ENCODE measurements at places on chromosomes 4 and X. TPM values are rescaled to one million over a fixed set of nuclear protein-coding genes. Genes with fewer than 3 reads are reported as not detected.

DNA sequence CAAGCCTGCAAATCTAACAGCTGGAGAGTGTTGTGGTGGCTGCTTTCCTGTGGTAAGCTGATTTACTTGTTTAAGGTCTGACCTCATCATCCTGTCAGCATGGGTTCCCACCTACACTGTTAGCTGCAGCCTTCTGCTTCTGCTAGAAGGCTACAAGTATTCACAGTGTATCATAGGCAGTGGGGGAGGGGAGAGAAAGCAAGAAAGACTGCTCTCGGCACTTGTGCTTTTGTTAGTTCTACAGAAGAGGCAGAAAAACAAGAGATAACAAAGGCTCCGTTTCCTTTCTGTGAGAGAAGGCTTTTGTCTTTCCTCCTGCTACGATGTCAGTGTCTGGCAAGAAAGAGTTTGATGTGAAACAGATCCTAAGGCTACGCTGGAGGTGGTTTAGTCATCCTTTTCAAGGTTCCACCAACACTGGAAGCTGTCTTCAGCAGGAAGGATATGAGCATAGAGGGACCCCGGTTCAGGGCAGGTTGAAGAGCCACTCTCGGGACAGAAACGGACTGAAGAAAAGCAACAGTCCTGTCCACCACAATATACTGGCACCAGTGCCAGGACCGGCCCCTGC lies at the start of gene KLHL4:
KLHL4 (plus strand) TSS at position 232 of the 571 bp plus-strand sequence; CDS start at position 324, 92 bp downstream.
- peak; percentile 96 for DNase-seq

DNA sequence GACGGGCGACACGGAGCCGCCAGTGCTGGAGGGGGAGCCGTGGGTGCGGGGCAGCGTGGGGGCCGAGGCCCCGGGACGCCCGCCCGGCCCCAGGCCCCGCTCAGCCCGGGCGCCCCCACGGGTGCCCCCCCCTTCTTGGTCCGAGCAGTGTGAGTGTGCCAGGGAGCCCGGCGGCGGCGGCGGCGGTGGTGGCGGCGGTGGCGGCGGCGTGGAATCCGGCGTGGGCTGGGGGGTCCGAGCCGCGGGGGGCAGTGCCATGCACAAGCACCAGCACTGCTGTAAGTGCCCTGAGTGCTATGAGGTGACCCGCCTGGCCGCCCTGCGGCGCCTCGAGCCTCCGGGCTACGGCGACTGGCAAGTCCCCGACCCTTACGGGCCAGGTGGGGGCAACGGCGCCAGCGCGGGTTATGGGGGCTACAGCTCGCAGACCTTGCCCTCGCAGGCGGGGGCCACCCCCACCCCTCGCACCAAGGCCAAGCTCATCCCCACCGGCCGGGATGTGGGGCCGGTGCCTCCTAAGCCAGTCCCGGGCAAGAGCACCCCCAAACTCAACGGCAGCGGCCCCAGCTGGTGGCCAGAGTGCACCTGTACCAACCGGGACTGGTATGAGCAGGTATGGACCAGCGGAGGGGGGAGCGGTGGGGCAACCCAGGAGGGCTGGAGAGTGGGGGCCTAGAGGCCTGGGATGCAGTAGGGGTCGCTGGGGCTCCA lies 466 bp downstream of the DLG3 start:
- DNase-seq = no peak

GRCh38 chrX:74924449-74925224 lies 615 bp downstream of the NEXMIF start:
- peak; percentile 23 for DNase-seq

- peak; percentile 66 for DNase-seq
These were observed 382.7 kb downstream of the UNC5C start for GRCh38 chr4:95165926-95166524.

Gene CHIC2
- 48.2 TPM for total RNA-seq

GRCh38 chr4:54784161-54784671 lies 126.5 kb downstream of the KIT start:
- DNase-seq = peak; percentile 47

DNA sequence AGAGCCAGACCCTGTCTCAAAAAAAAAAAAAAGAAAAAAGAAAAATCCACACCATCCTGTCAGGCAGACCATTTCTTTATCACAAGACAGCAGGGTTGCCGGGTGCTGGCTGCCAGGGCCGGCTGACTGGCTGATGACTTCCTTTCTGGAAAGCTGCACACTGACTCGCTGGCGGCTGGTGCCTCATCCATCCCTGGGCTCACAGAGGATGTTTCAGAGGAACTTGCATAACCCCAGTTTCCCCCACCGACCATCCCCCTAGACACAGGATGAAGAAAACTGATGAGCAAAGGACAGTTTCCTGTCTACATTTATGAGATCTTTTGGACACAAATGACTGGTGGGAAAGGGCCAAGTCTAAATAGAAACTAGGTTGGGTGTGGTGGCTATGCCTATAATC lies 14.1 kb downstream of the HPSE start:
- DNase-seq = peak; percentile 91

DNA sequence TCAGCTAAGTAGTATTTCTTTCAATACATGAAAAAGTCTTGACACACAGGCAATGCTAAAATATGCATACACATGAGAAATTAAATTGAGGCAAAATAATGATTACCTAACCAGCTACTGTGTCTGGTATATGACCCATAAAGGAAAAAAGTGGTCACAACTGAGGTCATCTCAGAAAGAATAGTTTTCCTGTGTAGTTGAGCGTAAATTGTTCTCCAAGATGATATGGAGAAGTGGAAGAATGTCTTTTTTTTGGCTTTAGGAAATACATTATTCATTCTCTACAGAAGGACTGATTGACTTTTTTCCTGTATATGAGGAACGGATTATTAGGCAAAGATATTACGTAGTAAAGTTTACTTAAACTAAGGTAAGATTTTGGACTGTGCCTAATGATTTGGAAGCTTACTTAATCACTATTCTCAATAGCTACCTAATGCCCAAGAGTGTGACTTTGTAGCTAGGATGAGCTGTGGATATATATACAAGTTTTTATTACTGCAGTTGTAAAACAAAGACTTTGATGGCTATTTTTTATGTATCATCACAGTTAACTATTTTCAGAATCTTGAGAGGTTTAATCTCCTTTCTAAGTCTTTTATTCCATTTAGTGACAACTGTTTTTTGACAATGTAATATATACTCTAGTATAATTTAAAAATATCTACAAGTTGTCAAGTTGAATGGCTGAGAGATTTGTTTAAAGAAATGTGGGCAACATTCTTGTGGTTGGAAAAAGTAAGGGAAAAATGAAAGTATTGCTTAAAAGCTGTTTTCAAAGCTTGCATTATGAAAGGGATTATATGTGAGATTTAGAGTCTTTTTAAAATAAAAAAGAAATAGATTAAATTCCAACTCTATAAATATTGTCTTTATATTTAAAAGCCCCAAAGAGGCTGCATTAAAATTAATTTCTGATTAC lies 100.2 kb downstream of the PDLIM5 start:
- DNase-seq = peak; percentile 81

Gene CENPU
- 2.4 TPM for total RNA-seq

- DNase-seq = no peak
These were observed 19.6 kb downstream of the SEPTIN6 start for GRCh38 chrX:119673336-119673735.

Gene GASK1B
- 57.8 TPM for total RNA-seq

GRCh38 chr4:6124386-6125102 lies 75.8 kb downstream of the JAKMIP1 start:
- DNase-seq = no peak

Gene NWD2
- not detected for total RNA-seq

DNA sequence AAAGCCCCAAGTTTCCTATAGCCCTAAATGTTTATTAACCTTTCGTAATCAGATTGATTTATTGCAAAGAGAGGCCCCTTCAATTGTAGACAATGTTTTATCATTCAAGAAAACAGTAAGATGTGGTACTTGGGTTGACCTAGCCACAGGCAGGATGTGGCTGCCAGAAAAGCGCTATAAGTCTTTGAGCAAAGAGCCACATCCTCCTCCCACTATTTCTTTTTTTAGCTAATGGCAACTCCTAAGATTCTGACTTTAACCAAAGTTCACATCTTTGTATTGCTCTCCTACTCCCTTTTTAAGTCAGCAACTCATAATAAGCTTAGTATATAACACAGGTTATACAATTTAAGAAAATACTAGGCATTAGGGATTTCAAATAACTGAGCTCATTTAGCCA lies 70.7 kb upstream of the PPP3CA start:
- DNase-seq = no peak

DNA sequence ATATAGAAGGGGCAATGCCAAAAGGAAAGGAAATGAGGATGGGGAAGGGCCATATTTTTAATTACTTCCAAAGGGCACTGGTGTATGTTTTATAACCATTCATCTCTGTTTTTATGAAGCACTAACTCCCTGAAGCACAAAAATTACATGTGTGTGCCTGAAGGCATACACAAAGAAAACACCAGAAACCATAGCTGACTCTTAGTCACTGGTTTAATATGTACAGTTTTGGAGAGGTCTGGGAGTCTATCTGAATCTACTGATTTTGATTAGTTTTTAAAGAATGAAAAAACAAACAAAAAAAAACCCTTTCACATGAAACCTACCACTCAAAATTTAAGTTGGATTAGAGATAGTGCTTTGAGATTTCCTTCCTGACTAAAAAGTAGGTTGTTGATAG lies 438.7 kb downstream of the RPA4 start:
- DNase-seq = no peak

GRCh38 chr4:54625391-54625790 lies 32.4 kb upstream of the KIT start:
- no peak for DNase-seq

DNA sequence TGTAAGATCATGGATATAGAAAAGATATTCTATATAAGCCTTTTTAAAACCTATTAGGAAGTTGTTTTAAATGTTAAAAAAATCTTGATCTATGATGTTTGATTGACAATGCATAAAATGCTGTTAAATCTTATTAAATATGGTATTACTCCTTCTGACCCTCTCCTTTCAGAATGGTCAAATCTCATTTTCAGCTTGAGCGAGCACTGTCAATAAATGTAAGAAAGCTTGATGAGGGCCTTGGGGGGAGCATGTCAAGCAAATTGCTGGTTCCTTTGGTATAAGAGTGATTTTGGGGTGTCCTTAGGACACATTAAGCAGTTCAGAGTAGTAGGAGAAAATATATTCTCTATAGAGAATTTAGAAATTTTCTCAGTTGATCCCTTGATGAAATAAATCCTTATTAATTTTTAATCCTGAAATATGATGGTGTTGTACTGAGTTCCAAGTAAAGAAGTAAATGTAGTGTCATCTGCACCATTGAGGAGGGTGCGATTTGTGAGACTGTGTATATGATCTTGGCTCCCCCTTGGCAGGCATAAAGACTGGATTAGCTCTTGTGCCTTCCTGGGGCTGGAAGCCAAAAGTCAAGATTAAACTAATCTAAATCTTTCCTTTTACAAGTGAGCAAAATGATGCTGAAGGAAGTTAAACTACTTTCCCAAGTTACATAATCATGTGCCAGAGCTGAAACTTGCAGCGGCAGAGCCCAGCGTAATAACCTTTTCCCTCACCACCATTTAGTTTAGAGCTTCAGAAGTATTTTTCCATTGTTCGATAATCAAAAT lies 82.6 kb upstream of the ANK2 start:
- no peak for DNase-seq

Gene PKD2
- 14.9 TPM for total RNA-seq

- no peak for DNase-seq
These were observed 418.9 kb upstream of the CPEB2 start for GRCh38 chr4:14583331-14583730.

DNA sequence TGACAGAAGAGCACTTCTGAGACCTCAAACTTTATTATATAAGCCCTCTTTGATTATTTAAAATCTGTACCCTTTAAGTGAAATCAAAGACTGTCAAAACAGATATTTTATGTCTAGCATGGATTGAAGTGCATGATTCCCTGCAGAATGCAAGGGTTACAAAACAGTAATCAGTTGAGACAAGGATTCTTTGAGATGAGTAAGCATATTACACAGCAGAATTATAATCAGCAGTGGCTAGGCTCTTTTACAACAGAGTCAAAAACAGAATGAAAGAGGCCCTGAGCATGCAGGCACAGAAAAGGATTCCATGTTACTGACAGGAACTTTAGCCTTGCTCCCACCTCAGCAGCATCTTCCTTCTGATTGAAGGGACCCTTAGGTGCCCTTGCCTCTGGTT lies 487.9 kb upstream of the GALNT7 start:
- DNase-seq = no peak

Gene LINC00632
- total RNA-seq = 0.40 TPM

GRCh38 chr4:105352826-105353225 lies 121.0 kb downstream of the PPA2 start:
- no peak for DNase-seq

Data from lung microvascular endothelial cell (primary cell).